GM19239 (cell line): ENCODE measurements at places on chromosomes 2 and 18.

GRCh38 chr2:70258532-70258875, 567 bp downstream of the PCYOX1 start:
- no peak for DNase-seq

GRCh38 chr18:62828091-62828640, 112.8 kb downstream of the PHLPP1 start:
- DNase-seq: no peak

DNA sequence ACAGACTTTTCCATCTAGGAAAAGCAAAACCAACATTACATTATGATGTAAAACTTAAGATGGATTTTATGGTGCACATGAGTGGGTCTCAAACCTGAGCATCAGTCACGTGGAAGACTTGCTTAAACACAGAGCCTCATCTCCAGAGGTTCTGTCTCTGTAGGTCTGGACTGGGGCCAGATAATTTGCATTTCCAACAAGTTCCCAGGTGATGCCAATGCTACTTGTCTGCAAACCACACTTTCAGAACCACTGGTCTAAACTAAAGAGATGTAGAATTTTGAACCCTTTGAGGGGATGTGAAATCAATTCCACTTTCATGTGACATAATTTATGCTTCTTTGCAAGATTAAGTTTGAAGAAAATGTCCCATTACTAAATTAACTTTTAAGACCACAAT, 522.8 kb downstream of the MBD2 start:
- no peak for DNase-seq

GRCh38 chr2:239272626-239273025, 128.2 kb downstream of the HDAC4 start:
- no peak for DNase-seq

- no peak for DNase-seq
Observed at GRCh38 chr2:180694445-180695421, 285.7 kb upstream of the UBE2E3 start.

GRCh38 chr2:68366083-68366560, 1.0 kb downstream of the PLEK start:
- no peak for DNase-seq

DNA sequence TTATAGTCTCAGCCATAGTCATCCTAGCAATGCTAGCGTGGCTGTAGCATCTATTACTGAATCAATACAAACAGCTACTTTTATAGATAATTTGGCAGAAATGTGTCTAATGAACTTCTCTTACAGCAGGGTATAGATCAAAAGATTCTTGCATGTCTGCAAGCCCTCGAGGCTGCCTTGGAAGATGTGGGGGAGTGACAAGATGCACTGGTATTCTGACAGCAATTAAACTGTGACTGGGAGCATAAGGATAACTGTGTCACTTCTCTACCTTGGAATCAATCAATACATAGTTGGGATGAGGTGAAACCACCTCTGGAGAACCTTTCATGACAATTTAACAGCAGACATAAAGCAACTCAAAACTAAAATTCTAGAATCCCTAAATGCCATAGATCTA, 59.3 kb upstream of the MYO3B start:
- no peak for DNase-seq

DNA sequence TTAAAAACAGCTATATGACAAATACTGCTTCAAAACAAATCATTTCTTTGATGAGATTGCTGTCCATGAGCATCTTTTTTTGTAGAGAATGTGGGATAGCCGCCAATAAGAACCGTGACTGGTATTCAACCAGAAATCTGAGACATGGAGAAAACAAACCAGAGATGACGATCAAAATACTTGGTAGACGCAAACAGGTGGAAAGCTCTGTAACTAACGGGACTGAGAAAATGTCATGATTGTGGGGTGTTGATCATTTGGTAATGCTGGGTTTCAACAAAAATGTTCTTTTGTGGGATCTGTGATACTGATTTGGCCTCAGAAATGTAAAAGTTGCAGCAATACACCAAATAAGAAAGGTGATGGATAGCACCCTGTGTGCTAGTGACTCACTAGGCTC, 364.8 kb downstream of the NYAP2 start:
- DNase-seq: no peak

- no peak for DNase-seq
Observed at GRCh38 chr2:38835990-38836389, 39.7 kb downstream of the DHX57 start.

- DNase-seq: no peak
Observed at GRCh38 chr2:232354069-232354468, 24.5 kb upstream of the ALPP start.

GRCh38 chr2:6919901-6920742, 2.9 kb downstream of the RNF144A start:
- DNase-seq: no peak

DNA sequence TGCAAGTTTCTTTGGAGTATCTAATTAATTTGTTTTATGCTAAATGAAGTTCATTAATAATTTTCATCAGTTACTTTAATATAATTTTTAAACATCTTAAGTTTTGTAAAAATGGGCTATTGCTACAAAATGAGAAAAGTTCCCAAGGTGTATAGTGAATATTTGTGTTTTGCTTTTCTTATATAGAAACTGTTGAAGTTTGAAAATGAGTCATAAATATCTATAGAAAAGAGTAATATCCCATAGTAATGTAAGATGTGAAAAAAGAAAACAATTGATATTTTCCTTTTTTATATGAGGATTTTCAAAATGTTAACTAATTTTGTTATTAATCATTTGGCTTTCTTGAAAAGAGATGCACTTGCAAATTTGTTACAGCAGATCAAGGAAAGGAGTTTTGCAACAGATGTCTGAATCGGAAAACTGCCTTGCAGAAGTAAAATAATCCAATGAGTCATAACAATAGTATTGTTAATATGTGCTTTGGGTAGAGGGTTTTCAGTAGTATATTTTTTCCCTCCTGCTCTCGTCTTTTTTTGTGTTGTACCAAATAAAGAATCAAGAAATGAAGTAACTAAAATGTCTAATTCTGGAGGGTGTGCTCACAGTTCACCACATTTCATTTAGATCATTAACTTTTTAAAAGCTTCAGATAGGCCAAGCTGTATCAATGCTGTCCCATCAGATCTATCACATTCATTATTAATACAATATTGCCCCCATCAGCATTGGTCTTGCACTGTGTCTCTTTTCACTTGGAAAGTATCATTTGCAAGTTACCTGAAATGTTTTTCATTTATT, 15.5 kb downstream of the DUSP19 start:
- no peak for DNase-seq

GRCh38 chr18:41165625-41166024, 789.4 kb upstream of the PIK3C3 start:
- no peak for DNase-seq

- DNase-seq: no peak
Observed at GRCh38 chr18:34707670-34708069, 2.4 kb upstream of the DTNA start.

DNA sequence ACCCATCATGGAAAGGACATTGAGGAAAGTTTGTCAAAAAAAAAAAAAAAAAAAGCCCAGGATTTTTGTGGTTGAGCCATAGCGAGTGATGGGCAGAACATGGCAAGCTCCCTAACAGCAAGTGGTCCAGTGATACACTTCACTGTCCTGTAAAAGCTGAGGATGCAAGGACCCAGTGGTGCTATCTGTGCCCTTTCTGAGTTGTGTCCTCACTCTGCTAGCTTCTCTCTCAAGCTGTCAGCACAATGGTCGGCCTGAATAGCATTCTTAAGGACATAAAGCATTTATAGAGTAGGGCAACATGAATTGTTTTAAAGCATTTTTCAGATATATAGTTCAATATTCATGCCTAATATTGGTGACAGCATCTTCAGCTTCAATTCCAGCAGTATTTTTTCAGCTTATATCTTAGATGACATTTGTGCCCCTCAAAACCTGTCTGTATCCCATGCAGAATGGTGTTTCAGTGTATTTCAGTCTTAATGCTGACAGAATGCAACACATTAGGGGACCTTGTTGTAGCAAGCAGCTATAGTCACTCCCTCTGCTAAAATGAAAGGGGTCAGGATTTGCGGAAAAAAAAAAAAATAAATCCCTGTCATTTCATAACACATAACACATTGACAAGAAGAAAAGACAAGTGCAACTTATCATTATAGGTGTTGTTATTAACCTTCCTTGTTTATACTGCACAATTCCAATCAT, 496.7 kb downstream of the THSD7B start:
- no peak for DNase-seq

- no peak for DNase-seq
Observed at GRCh38 chr2:232483311-232483922, 4.2 kb downstream of the ECEL1 start.

DNA sequence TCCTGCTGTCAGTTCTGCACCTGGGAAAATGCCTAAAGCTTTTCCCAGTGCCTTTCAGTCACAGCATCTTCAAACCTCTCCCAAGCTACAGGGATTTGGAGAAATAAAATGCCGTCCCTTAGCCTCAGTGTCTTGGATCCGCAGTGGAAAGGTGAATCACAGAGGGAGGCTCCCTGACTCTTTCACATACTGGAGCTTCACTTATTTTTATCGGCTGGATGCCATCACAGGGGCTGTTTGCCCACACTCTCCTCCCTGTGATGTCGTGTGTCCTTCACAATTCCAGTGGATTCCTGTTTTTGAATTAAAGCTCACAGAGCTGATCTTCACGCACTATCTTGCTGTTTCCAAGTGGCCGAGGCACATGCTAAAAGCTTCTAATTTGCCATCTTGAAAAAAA, 1303.1 kb upstream of the DDX18 start:
- no peak for DNase-seq

DNA sequence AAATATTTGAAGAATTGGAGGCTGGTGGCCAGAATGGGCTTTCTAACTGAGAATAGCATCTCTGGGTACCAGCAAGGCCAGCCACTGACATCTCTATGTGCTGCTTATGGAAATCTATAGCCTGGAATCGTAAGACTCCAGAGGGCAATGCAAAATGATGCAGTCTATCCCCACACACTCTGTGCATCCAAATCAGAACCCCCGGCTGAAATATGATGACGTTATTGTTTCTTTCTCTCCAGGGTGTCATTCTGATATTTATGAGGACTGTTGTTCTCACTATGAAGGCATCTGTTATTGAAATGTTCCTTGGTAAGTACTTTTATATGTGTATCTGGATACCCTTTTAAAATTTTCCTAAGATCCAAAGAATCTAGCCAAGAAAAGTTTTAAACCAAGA, 19.6 kb downstream of the VIT start:
- DNase-seq: no peak

DNA sequence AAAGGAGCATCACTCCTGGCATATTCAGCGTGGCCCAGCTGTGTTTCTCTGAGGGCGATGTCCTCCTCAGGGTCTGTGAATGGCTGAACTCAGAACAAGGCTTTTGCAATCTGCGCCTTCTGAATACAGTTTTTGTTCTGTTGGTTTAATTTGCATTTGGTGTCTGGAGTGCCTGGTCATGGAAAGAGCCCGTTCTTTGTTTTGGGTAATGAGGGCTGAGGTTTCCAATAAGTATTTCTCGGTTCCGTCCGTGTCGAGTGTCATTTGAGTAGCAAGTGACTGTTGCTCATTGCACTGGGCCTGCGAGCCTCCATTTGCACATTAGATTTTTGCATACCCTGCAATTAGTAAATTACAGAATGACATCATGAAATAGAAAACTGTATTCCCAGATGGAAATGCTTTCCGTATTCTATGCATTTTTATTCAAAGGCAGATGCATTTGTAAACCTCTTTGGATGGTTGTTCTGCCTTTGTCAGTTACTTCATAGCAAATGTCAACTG, 57.3 kb downstream of the NEDD4L start:
- DNase-seq: no peak

GRCh38 chr18:25240420-25240770, 111.6 kb downstream of the ZNF521 start:
- no peak for DNase-seq

DNA sequence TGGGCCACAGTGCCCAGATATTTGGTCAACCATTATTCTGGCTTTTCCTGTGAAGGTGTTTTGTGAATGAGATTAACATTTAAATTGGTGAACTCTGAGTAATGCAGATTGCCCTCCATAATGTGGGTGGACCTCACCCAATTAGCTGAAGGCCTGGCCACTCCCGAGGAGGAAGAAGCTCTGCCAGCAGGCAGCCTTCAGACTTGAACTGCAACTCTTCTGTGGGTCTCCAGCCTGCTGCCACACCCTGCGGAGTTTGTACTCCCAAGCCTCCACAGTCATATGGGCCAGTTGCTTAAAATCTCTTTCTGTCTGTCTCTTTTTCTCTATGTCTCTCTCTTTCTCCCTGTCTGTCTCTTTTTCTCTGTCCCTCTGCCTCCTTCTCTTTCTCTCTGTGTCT, 262.7 kb downstream of the MYCN start:
- DNase-seq: no peak

- no peak for DNase-seq
Observed at GRCh38 chr2:162840598-162841246, 2.2 kb upstream of the KCNH7 start.

GRCh38 chr2:232204457-232204931, 174.1 kb upstream of the ALPP start:
- DNase-seq: no peak

- no peak for DNase-seq
Observed at GRCh38 chr2:118010473-118010872, 3.4 kb downstream of the CCDC93 start.

GRCh38 chr2:219642069-219642454, 14.6 kb downstream of the SLC4A3 start:
- DNase-seq: no peak

GRCh38 chr2:195677290-195677689, 20.3 kb downstream of the SLC39A10 start:
- no peak for DNase-seq
